ENCODE measurements at places on chromosomes 6 and 20.

- no peak for DNase-seq
These were observed 73.8 kb upstream of the SCP2D1 start for GRCh38 chr20:18739751-18740166.

DNA sequence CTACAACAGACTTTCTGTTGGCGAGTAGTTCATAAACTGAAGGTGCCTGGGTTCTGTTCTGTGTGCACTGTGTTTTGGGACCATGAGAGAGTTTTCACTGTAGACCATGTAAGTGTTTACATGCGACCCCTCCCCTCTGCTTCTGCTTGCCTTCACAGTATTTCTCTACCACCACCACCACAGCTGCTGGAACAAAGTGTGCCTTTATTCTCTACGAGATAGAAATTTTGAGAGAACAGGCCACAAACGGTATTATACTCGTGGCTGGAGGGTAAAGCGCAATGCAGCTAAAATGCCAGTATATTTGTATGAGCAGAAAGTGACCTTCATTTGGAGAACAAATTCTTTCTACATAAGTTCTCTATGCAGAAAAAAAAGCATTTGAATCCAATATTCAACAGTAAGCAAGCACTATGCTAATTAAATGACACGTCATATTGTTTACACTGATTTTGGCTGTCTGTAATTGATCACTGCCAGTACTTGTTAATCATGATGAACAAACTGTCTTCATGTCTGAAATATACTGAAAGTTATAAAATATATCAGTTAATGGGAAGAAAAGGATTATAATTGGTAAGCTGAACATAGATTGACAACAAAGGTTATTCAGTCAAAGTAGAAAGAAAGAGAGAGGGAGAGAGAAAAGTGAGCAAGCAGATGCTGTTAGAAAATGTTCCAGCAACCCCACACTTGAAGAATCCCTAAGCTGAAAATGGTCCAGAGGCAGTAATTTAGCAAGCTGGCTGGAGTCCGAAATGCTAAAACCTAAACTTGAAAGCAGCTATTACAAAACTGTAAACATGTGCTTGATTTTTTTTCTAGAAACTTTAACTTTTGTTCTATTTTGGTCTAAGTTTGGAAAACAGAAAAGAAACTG, 8.8 kb downstream of the CLDN20 start:
- no peak for DNase-seq

DNA sequence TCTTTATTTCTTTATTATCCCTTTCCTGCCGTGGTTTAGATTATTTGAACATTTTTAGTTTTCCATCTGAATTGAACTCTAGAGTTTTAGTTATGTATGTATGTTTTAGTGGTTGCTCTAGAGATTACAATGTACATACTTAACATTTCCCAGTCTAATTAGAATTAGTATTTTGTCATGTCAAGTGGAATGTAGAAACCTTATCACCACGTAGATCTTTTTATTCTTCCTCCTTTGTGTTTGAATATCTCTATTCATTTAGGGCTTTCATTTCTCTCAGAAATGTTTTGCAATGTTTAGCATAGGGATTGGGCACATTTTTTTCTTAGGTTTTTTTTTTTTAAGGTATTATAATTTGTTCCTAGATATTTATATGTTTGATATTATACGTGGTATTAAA, 73.1 kb upstream of the EZR start:
- no peak for DNase-seq

DNA sequence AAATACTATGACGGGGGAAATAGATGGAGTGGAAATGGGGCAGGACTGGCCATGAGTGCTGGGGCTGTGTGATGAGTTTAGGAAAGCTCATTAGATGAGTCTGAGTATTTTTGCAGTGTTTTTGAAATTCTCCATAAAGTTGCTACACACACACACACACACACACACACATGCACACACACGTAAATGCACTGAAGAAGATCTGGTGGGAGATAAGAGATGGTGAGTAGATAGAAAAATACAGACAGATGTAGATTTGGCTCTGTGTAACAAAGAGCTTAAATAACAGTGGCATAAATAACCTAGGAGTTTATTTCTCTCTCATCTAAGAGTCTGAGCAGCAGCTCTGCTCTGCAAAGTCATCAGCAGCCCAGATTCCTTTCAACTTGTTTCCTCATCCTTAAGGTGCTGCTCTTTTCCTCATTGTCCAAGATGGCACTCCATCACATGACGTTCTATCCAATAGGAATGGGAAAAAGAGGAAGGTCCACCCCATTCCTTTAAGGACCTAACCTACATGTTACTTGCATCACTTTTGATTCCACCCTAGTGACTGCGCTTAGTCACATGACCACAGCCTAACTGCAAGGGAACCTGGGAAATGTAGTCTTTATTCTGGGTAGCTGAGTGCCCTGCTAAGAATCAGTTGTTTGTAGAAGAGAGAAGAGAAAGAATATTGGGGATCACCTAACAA, 76.4 kb downstream of the EYA2 start:
- DNase-seq = no peak

DNA sequence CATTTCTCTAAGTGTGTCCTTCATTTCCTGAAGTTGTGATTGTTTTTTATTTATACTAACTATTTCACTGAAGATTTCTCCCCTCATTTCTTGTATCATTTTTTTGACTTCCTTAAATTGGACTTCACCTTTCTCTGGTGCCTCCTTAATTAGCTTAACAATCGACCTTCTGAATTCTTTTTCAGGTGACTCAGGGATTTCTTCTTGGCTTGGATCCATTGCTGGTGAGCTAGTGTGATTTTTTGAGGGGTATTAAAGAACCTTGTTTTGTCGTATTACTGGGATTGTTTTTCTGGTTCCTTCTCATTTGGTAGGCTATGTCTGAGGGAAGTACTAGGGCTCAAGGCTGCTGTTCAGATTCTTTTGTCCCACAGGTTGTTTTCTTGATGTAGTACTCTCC, 92.8 kb downstream of the ESR1 start:
- DNase-seq = no peak

DNA sequence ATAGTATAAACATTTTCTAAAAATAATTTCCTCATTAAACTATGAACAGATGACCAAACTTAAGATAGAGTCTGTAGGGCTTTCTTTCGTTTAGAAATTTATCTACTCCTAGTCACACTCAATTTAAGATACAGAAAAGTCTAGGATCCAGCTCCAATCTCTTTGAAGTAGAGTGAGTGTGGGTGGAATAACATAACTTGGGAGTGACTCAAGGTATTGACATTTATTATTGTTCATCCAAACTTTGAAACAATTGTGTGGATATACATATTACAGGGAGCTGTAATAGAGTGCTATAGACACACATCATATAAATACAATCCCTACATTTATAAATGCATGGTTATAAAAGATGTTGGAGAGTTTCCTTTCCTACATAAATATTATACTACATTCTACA, 715.2 kb upstream of the MANEA start:
- no peak for DNase-seq

DNA sequence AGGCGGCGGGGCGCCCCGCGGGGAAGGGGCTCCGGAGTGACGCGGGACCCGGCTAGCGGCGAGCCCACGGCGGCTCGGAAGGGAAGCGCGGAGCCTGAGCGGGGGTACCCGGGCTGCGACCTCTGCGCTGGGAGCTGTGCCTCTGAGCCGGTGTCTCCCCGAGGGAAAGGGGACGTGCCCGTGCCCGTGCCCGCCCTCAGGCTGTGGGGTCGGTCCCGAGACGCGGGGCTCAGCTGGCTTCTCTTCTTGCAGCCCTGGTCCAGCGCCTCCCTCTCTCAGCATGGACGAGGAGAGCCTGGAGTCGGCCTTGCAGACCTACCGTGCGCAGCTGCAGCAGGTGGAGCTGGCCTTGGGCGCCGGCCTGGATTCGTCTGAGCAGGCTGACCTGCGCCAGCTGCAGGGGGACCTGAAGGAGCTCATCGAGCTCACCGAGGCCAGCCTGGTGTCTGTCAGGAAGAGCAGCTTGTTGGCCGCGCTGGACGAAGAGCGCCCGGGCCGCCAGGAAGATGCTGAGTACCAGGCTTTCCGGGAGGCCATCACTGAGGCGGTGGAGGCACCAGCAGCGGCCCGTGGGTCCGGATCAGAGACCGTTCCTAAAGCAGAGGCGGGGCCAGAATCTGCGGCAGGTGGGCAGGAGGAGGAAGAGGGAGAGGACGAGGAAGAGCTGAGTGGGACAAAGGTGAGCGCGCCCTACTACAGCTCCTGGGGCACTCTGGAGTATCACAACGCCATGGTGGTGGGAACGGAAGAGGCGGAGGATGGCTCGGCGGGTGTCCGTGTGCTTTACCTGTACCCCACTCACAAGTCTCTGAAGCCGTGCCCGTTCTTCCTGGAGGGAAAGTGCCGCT, 686 bp downstream of the ZGPAT start:
- peak; percentile 14 for DNase-seq

GRCh38 chr6:80642452-80642851, 536.0 kb downstream of the BCKDHB start:
- no peak for DNase-seq

DNA sequence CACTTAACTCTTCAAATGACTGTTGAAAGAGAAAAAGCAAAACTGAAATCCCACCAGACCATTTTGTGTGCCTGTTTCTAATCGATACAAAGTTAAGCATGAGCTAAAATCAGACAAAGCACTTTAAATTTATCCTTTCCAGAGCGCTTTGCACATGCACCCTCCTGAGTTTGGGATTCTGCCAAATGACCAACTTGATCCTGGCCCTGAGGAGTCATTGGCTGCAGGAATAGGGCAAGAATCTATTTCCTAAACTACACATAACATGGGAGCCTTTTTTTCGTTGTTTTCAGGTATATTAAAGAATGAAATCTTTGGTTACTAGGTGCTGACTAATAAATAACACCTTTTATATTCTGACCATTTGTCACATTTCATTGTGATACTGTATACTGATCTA, 23.8 kb upstream of the MTHFD1L start:
- no peak for DNase-seq

DNA sequence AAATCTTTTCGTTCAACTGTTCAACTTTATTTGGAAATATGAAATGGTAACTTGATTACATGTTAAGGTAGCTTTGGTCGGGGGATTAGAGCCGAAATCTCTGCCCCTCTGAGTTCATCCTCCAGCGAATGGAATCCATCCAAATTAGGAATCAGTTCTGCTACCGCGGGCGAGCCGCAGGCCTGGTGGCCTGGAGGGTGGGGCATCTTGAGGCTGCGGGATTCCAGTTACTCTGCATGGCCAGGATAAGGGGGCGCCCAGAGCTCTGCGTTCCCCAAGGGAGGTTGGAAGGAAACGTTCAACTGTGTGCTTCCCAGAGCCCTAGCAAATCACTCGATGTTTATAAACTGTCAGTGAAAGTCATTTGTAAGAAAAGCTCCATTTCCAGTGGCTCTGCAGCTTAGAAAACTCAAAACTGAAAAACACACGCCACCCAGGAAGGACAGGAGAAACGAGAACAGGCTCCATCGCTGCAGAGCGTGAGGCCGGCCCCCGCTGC, 262.2 kb downstream of the TAF4 start:
- DNase-seq = no peak

GRCh38 chr20:5731753-5732366, 18.3 kb upstream of the SHLD1 start:
- no peak for DNase-seq

- no peak for DNase-seq
These were observed 2.7 kb downstream of the FAM50B start for GRCh38 chr6:3851839-3852238.

GRCh38 chr20:32909896-32910571, 51.3 kb downstream of the EFCAB8 start:
- DNase-seq = no peak

DNA sequence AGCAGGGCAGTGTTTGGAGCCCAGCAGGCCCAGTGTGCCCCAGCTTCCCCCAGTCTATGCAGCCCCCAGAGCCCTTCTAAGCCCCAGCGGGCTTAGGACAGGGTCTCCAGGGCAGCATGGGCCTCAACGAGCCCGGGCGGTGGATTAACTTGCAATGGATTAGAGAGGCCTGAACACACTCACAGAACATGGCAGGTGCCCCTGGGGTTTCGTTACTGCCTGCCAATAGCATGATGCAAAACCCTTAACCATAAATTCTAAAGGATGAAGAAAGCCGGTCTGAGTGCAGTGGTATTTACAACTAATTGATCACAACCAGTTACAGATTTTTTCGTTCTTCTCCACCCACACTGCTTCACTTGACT, 18.9 kb downstream of the ENTPD6 start:
- no peak for DNase-seq

DNA sequence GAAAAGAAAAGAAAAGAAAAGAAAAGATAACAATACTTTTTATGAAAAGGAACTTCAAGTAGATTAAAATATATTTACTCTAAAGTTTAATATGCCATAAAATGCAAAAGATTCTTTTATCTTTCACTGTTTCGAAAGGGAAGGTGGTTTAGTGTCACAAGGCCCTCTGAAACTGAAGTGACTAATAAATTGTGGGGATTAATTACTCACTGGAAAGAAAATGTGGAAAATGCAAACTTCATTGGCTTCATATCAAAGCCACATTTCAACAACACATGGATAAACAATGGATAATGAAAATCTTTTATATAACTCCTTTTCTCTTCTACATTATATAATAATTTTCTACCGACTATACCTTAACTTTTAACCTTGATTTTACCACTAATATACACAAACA, 320.5 kb upstream of the RSPO3 start:
- DNase-seq = no peak

DNA sequence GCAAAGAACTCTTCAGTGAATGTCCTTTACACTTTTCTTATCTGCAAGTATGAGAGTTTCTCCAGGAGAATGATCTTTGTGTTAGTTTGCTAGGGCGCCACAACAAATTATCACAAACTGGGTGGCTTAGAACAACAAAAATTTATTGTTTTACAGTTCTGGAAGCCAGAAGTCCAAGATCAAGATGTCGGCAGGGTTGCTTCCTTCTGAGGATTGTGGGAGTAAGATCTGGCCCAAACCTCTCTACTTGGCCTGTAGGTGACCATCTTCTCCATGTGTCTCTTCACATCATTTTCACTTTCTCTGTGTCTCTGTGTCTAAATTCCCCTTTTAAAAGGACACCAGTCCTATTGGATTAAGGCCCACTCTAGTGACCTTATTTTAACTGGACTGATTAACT, 103.0 kb downstream of the ADTRP start:
- DNase-seq = no peak

DNA sequence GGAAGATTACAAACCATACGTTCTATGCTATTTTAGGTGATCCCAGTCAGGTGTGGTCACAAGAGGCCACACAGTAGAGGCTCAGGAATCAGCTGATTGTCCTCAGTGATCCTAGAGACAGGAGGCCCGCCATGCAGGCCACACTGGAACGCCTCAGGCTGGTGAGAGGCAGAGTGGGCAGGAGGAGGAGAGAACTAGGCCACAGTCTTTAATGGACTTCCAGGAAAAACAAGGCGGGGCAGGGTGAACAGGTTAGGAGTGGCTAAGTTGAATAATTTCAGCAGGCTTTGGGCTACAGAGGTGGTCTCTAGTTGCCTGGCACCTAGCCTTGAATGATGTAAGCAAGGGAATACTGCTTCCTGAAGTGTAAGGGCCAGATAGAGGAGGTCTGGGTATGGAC, 101.2 kb downstream of the GMDS start:
- no peak for DNase-seq

DNA sequence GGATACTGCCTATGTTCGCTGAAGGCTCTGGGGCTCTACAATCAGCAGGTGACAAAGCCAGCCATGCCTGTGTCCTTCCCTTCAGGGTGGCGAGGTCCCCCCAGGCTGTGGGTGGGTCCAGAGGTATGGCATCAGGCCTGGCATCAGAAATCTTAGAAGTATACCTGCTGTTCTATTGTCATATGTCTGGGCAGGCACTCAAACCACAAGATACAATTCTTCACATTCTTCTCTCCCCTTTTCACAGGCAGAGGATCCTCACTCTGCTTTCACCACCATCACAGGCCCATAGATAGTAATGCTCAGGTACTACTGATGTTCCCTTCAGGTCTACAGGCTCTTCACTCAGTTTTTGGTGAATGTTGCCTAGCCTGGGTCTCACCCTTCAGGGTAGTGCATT, 1180.0 kb upstream of the CITED2 start:
- no peak for DNase-seq

GRCh38 chr6:23334360-23334759, 765.0 kb downstream of the HDGFL1 start:
- no peak for DNase-seq

Data from activated naive CD4-positive, alpha-beta T cell treated with anti-CD3 and anti-CD28 coated beads, Interleukin-2, amount 50 U/mL, for 16 hours (primary cell).